ENCODE measurements at places on chromosomes 1 and 21. TPM values are rescaled to one million over a fixed set of nuclear protein-coding genes. Genes with fewer than 3 reads are reported as not detected.

Gene MSH4
- not detected for total RNA-seq

Gene NVL
- total RNA-seq, result 21.2 TPM

Gene CYP4A11
- total RNA-seq, result not detected

Gene P3H1
- total RNA-seq, result 27.5 TPM

Gene RAP1GAP
- total RNA-seq, result 14.5 TPM

Gene GJC2
- 0.32 TPM for total RNA-seq

Gene SAMD11
- total RNA-seq, result 16.9 TPM

Gene C8B
- not detected for total RNA-seq

Gene CD5L
- not detected for total RNA-seq

Gene PCP4
- not detected for total RNA-seq

Gene TMOD4
- total RNA-seq, result not detected

Gene WNT4
- 0.31 TPM for total RNA-seq
